ENCODE measurements at places on chromosomes 5 and 9. TPM values are rescaled to one million over a fixed set of nuclear protein-coding genes. Genes with fewer than 3 reads are reported as not detected.

The ANKRD55 gene
- not detected for total RNA-seq

The IFNK gene
- not detected for total RNA-seq

The SPATA31C1 gene
- 0.10 TPM for total RNA-seq

The MIGA2 gene
- total RNA-seq: 28.9 TPM

DNA sequence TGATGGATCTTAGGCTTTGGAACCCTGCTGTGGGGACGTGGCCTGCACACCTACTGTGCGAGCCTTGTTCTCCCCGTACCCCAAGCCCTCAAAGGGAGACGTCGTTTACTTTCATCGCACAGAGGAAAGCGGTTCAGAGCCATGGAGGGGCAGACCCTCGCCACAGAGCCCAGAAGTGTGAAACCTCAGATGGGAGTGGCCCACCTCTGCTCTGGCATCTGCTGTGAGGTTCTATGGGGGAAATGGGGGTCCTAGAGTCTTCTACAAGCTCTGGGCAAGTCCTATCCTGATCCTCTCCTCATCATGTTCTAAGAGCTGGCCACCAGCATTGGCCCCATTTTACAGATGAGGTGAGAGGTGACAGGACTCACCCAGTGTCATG lies 3.7 kb upstream of the RNF44 start:
- DNase-seq: no peak
- no peak overlapping the region for H3K4me3 ChIP-seq
- H3K27ac ChIP-seq: no peak overlapping the region
- no peaks in the 10 kb centered on the region for H3K27me3 ChIP-seq
- no peaks in the 10 kb centered on the region for H3K36me3 ChIP-seq
- peaks cover 26% of the 10 kb centered on the region for H3K4me1 ChIP-seq

GRCh38 chr5:146967646-146968045 lies 89.1 kb upstream of the PPP2R2B start:
- H3K4me1 ChIP-seq: no peaks in the 10 kb centered on the region
- no peaks in the 10 kb centered on the region for H3K27me3 ChIP-seq
- H3K4me3 ChIP-seq: no peak overlapping the region
- DNase-seq: no peak
- no peaks in the 10 kb centered on the region for H3K36me3 ChIP-seq
- H3K27ac ChIP-seq: no peak overlapping the region

DNA sequence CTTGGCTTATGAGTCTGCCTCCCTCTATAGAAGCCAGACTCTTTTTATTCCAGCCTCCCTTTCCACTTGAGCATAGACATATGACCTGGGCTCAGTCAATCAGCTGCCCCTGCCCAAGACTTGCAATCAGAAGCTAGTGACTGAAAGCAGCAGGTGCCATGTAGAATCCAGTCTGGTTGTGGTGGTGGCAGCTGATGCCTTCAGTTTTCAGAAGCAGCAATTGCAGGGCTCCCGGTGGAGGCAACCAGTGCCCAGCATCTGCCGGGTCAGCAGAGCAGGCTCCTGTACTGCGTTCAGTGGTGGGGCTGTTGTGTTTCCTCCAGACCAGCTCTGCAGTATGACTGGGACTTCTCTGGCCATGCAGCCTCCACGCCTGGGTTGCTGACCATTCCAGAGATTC lies 53.9 kb upstream of the PALM2AKAP2 start:
- peaks cover 11% of the 10 kb centered on the region for H3K4me1 ChIP-seq
- peak; percentile 99 for DNase-seq
- H3K36me3 ChIP-seq: no peaks in the 10 kb centered on the region
- H3K27me3 ChIP-seq: no peaks in the 10 kb centered on the region
- H3K4me3 ChIP-seq: no peak overlapping the region
